ENCODE measurements at places on chromosomes 13 and 19. TPM values are rescaled to one million over a fixed set of nuclear protein-coding genes. Genes with fewer than 3 reads are reported as not detected.
A peak's percentile ranks its signal among the peaks of the same experiment; 100 is the strongest.

- no peak for DNase-seq
Measured at GRCh38 chr13:112782429-112783010, 92.7 kb downstream of the ATP11A start.

- DNase-seq: no peak
Measured at GRCh38 chr19:19649155-19649554, 5.7 kb upstream of the GMIP start.

- DNase-seq: no peak
Measured at GRCh38 chr13:109465148-109465547, 321.2 kb downstream of the IRS2 start.

The LGALS14 gene
- total RNA-seq: not detected

DNA sequence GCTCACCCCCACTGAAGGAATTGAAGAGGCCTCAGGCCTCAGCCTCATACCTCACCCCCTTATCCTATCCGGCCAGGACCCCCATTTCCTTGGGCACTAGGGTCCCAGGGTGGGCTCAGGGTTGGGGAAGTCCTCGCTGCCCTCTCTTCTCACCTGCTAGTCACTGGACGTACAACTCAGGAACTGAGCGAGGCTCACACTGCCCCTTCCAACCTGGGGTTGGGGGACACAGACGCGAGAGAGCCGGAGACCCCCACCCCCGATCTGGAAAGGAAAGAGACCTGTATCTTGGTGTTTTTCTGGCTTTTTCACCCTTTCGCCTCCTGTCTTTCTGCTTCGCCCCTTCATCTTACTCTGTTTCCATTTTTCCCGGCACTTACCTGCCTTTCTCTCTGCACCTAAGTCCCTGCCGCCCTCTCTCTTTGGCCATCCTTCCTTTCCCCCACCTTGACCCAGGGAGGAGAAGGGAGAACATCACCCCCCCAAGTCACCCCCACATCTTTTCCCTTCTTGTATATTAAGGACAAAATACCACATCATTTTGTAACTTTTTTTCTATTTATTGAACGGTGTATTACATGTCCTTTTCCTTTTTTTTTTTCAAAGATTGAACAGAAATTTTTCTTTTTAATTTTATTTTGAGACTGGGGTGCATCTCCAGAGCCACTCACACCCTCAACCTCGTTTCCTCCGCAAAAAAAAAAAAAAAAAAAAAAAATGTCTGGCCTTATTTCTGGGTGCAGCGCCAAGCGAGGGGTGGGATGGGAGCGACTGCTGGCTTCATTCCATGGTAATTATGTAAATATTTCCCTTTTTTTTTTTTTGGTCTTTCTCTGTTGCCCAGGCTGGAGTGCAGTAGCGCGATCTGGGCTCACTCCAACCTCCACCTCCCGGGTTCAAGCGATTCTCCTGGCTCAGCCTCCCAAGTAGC lies 36.6 kb downstream of the ZSWIM4 start:
- DNase-seq: no peak

DNA sequence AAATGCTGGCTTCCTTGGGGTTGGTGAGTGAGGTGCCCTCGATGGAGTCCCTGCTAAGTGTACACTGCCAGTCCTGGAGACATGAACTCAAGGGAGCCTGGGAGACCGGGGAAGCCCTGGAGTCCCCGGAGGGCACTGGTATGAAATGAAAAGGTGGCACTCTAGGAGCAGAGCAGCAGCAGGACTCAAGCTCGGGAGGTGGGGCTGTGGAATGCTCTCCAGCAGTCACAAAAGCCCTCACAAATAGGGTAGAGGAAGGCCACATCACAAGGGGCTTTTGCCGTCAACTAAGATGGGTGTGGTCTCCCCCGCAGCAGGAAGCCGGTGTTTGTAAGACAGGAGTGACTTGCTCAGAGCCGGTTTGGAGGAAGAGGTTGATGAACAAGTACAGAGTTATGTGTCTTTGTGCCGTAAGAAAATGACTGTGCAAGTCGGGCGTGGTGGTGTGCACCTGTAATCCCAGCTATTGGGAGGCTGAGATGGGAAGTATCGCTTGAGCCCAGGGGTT lies 19.3 kb downstream of the CCNE1 start:
- DNase-seq: no peak

The CGB2 gene
- total RNA-seq: not detected

- no peak for DNase-seq
Measured at GRCh38 chr13:89695343-89696257, 1651.9 kb upstream of the MIR17HG start.

DNA sequence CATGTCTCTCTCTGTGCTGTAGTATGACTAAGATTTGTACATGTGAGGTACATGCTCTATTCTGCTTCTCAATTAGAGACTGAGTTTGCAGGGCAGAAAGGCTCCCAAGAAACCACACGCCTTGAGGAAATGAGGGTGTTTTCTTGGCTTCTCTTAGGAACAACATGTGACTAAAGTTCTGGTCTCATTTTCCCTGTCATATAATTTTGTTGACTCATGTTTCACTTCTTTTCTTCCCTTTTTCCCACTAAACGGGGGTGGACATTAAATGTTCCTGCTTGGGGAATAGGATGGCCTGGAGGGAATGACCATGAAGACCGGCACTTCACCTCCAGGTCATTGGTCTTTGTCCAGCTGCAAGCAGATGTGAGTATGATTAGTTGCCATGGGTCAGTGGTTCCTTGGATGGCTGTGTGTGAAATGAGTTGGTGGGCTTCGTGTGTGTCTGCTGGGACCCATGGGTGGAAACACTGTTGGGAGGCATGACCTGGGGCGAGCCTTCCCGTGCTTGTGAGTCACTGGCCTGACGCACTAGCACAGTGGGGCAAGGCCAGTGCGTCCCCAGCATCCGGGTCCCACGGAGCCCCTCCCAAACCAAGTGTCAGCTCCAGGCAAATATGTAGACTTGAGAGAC lies 56.6 kb downstream of the COL4A1 start:
- no peak for DNase-seq

DNA sequence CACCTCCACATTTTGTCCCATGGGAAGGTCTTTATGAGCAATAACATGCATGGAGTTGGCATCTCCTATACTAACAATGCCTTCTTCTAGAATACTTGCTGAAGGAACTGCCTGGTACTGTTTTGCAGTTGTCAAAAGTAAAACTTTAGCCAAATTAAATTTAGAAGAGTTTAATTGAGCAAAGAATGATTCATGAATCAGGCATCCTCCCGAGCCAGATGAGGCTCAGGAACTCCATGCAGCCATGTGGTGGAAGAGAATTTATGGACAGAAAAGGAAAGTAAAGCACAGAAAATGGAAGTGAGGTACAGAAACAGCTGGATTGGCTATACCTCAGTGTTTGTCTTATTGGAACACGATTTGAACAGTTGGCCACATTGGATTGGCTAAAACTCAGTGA lies 1081.9 kb downstream of the SLITRK1 start:
- no peak for DNase-seq

GRCh38 chr19:8501981-8502380 lies 459 bp downstream of the PRAM1 start:
- no peak for DNase-seq

The SYT5 gene
- total RNA-seq: 1.9 TPM

- no peak for DNase-seq
Measured at GRCh38 chr13:75836441-75836840, 200.3 kb downstream of the LMO7 start.

GRCh38 chr13:93462151-93462550 lies 235.5 kb downstream of the GPC6 start:
- no peak for DNase-seq

The HS6ST3 gene
- 0.08 TPM for total RNA-seq

The ZNF320 gene
- total RNA-seq: 20.9 TPM

The FAM216B gene
- not detected for total RNA-seq

The FXYD1 gene
- total RNA-seq: 30.3 TPM

GRCh38 chr13:51729866-51730553 lies 74.0 kb downstream of the DHRS12 start:
- DNase-seq: no peak

The ARID3A gene
- 10.7 TPM for total RNA-seq

DNA sequence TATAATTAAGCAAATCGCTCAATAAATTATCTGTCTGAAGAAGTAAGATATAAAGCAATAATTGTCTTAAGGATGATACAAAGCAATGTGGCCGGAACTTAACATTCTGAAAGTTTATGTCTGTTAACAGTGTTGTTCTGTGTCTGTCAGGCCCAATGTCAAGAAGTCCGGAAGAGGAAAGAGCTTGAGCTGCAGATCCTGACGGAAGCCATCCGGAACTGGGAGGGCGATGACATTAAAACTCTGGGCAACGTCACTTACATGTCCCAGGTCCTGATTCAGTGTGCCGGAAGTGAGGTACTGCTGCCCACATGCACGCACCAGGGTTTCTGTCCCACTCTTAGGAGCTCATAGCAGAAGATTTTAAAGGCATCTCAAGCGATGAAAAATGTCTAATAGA lies 45.1 kb upstream of the TEX29 start:
- DNase-seq: no peak

DNA sequence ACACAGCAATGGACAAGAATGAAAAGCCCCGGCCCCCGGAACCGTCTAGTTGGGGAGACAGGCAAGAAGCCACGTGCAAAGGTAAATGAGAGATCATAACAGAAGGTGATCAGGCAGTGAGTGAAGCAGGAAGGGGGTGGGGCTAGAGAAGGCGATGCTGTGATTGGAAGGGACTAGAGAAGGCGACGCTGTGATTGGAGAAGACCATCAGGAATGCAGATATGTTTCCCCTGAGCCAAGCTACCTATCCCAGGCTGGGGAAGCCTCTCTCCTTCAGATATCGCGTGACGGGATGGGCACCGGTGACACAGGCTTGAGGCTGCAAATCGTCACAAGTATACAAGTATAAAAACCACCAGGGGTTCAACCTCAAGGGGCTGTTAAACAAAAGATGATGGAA lies 21.8 kb downstream of the DCAF15 start:
- no peak for DNase-seq

The CCDC70 gene
- total RNA-seq: not detected

- DNase-seq: no peak
Measured at GRCh38 chr19:4609878-4610511, 29.3 kb upstream of the TNFAIP8L1 start.

DNA sequence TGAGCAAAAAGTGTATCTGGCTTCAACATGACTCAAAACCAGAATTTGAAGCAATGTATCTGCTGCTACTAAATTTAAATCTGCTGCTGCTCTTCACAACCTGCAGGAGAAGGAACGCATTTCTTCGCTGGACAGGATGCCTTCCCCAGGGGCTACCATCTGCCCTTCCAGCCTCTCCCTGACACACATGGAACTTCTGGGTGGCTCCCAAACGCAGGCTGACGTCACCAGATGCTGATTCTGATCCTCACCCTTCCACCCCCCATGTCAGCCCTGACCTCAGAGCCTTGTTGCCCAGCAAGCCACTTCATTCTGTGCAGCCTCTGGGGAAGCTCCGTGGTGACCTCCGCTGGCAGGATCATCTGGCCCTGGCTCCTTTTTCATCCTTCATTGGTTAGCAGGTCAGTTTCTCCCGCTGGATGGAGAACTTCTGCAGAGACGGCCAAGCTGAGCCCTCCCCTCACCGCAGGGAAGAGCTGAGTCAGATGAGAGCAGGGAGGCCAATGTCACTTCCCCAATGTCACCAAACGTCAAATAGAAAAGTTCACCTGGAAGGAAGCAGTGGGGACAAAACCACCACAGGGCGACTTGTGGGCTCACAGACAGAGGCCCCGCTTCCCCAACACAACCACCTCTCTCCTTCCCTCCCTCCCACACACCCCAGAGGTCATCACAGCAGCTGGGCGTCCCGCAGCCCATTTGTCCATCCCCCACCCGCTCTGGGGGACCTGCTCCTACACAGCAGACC lies 14.0 kb upstream of the RAB20 start:
- DNase-seq: no peak

DNA sequence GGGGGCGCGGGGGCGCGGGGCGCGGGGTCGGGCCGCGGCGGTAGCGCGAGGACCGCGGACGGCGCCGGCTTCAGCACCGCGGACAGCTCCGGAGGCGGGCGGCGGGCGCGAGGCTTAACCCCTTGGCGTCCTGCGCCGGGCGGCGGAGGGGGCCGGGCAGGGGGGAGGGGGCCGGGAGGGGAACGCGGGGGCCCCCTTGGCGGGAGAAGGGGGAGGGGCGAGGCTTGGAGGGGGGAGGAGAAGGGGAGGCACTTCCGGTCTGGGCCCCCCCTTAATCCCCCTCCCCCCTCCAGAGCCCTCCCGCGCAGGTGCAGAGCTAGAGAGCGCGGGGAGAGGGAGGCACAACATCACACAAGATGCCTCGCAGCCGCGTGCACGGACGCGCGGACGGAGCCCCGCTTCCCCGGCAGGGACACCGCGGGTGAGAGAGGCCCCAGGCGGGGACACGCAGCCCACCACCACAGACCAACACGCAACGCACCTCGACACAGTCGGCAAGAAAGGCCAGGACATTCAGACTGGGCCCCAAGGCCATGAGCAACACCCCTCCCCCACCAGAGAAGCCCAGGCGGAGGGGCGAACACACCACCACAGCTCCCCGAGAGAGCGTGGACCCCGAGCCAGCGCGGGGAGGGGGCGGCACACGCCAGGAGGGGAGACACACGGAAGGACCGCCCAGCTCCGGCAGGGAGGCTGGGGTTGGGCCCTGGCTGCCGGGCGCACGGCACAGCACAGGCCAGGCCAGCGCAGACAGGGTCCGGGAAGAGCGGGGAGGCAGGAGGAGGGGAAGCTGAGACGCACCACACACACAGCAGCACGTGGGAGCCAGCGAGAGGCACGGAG lies 24.1 kb downstream of the SHANK1 start:
- DNase-seq: no peak

- no peak for DNase-seq
Measured at GRCh38 chr19:15248106-15248505, 15.9 kb upstream of the EPHX3 start.

- DNase-seq: peak; percentile 4
Measured at GRCh38 chr19:13425151-13425550, 81.1 kb downstream of the CACNA1A start.

DNA sequence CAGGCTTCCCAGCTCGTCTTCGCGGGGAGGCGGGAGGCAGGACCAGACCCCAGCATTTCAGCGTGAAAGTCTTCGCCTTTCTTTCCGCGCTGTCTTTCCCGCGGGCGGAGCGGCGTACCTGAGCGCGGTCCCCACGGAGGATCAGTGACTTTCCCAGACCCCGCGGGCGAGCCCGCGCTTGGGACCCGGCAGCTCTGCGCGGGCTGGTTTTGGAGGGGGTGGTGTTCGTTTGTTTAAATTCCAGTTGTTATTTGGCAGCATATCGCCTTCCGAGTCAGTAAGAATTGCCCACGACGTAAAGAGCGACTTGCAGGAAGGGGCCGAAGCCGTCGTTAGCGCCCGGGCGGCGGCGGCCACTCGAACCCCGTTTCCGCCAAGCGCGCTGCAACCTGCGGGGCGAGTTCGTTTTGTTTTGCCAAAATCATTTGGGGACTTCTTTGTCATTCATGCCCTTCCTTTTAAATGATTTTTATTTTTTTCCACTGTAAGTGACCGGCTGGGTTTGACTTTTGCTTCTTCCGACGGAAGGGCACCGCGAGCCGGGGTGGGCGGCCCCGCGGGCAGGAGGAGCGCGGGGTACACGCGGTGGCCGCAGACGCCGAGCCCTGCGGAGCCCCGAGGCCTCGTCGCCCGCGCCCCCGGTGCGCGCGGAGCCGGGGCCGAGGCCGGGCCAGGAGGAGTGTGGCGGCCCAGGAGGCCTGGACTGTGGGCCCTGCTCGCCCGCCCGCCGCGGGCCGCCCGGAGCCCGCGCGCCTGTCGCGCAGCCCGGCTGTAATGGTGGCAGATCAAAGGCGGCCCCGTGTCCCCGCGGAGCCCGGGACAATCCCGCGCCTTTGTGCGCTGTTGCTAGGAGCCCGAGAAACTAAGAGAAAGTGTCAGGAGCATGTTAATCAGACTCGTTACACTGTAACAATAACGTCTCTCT lies 75.9 kb downstream of the ZIC5 start:
- DNase-seq: no peak

Data from left colon (tissue), 2 donors.